ENCODE measurements at places on chromosomes 16 and 17. TPM values are rescaled to one million over a fixed set of nuclear protein-coding genes. Genes with fewer than 3 reads are reported as not detected.

GAS2L2 gene
- not detected for total RNA-seq

GRCh38 chr17:80807882-80808281 lies 183.8 kb upstream of the CHMP6 start:
- no peak for DNase-seq

SLC16A6 gene
- 3.0 TPM for total RNA-seq

GRCh38 chr17:39765766-39766165 lies 28.0 kb downstream of the GRB7 start:
- no peak for DNase-seq

Measured in ureter (tissue), 1 donor.